ENCODE measurements at places on chromosomes 2 and 18.

GRCh38 chr2:96506907-96507240, 1.7 kb upstream of the NEURL3 start:
- DNase-seq, result no peak

- no peak for DNase-seq
Observed at GRCh38 chr2:39875182-39875913, 96.3 kb upstream of the THUMPD2 start.

- no peak for DNase-seq
Observed at GRCh38 chr2:81437456-81438000, 1133.0 kb upstream of the LRRTM1 start.

- no peak for DNase-seq
Observed at GRCh38 chr2:179915395-179915992, 54.1 kb upstream of the ZNF385B start.

- DNase-seq, result no peak
Observed at GRCh38 chr2:23534771-23535170, 149.8 kb downstream of the KLHL29 start.

- no peak for DNase-seq
Observed at GRCh38 chr2:160434254-160434948, 59.2 kb downstream of the RBMS1 start.

GRCh38 chr2:112600634-112601033, 16.2 kb downstream of the CHCHD5 start:
- DNase-seq, result no peak

DNA sequence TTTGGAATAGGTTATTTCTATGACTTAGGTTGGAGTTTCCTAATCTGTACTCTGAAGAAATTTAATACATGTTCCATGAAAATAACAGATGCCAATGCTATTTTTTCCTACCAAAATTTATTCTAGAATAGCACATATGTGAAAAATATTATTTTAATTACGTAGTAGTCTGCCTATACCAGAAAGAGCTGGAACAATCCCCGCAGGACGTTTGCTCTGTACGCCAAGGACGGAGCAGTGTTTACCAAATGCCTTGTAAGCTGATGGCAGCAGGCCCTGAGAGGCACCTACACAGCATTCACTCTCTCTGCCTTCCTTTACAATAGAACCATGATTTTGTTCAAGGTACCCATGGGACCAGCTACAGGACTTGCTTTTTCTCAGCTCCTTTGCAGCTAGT, 16.8 kb upstream of the SLC1A4 start:
- no peak for DNase-seq
